ENCODE measurements at places on chromosomes 12 and 14. TPM values are rescaled to one million over a fixed set of nuclear protein-coding genes. Genes with fewer than 3 reads are reported as not detected.

The CIROP gene
- not detected for total RNA-seq

The C1R gene
- total RNA-seq: 142 TPM

The CATSPERB gene
- total RNA-seq: 0.37 TPM

The KITLG gene
- total RNA-seq: 9.0 TPM

The PLEK2 gene
- not detected for total RNA-seq

The MYF6 gene
- not detected for total RNA-seq

The SCN8A gene
- total RNA-seq: 0.22 TPM

The LYZ gene
- 51.1 TPM for total RNA-seq

The GLIPR1L2 gene
- total RNA-seq: 1.3 TPM

The KMT2D gene
- 43.8 TPM for total RNA-seq

The B3GNT4 gene
- total RNA-seq: not detected

The ASIC1 gene
- 0.99 TPM for total RNA-seq

The MYF5 gene
- not detected for total RNA-seq

The RDH5 gene
- total RNA-seq: 13.5 TPM

The HAL gene
- total RNA-seq: 0.27 TPM

Data from left ventricle myocardium superior (tissue), 1 donor.